H1 (cell line): ENCODE measurements at places on chromosomes 12 and 14.

GRCh38 chr12:72792889-72793288 is 520.7 kb downstream of the TRHDE start:
- DNase-seq = no peak

- DNase-seq = no peak
These were observed 84.6 kb upstream of the NAV3 start for GRCh38 chr12:77746096-77746495.

DNA sequence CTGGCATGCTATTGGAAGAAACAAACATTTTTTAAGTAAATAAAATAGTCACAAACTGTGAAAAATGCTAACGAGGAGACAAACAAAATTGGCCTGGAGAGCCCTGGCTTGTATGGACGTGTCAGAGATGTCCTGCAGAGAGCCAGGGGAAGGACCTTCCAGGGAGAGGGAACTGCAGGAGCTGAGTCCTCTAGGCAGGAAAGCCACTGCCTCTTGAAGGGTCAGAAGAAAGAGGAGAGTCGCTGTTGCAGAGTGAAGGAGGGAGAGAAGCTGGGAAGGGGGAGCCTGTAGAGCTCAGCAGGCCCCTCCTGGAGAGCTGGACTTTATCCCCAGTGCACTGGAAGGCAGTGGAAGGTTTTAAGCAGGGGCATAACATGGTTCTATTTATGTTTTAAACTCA is 80.3 kb upstream of the PWP1 start:
- DNase-seq = no peak

DNA sequence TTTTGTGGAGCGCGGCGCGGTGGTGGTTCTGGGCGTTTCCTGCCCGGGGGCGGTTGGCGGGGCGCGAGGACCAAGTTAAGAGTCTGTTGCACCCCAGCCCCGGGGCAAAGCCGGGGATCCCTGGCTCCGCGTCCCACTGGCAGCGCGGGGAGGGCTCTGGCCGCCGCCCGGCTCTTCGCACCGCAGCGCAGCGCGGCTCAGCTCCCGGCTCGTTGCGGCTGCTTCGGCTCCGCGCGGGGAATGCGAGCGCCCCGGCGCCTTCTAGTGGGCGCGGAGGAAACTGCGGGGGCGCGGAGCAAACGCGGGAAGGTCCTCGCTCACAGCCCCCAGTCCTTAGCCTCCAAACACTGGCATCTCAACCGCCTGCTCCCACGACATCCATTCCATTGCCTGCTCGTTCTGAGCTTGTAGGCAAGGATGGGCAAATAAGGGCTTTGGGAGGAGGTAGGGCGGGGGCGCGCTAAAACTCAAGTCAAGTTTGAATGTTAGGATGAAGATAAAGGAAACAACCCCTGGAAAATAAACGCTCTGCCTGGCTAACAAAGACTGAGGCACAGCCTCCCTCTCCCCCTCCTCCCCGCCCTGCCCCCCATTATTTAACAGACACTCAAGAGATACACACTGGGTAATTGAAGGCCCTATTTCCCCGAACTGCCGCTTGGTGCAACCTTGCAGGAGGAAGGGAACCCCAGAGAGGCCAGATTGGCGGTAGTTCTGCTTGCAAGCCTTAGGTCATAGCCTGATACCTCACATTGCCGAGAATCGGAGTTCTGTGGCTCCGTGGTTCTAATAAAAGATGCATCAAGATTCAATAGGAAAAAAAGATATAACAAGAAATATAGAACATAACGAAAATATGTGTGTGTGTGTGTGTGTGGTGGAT is at the start of gene B4GALNT1:
Gene B4GALNT1, minus strand, starts transcription at position 244 of the 883 bp plus-strand sequence. CDS start 1,069 bp downstream, outside the sequence.
- DNase-seq = no peak
